ENCODE measurements at places on chromosomes 13 and 19.
A peak's percentile ranks its signal among the peaks of the same experiment; 100 is the strongest.

- no peak for DNase-seq
These were observed 23.4 kb downstream of the PIAS4 start for GRCh38 chr19:4030981-4031380.

GRCh38 chr19:7159105-7159933, 89.8 kb downstream of the ZNF557 start:
- no peak for DNase-seq

DNA sequence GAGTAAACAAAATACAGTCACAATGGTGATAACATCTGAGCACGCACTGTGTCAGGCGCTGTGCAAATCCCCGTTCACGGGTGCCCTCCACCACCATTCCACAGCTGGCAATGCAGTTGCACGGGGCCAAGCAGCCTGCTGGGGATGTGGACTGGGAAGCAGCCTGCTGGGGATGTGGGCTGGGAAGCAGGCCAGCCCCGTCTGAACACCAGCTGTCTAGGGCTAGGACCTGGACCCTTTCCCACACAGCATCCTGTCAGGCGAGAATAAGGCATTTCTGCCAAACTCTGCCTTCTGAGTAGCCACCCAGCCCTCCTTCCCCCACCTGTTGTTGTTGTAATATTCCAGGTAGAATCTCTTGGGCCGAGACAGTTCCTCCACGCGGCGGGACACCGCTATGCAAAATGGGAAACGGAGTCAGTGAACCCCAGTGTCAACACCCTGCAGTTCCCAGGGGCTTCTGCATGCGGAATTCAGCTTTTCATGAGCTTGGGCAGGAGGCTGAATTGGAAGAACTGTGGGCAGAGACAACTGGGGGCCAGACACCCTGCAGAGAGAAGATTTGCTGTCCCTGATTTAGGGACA, 27.8 kb upstream of the MIER2 start:
- DNase-seq: no peak

GRCh38 chr13:41457589-41458186, 338 bp downstream of the RGCC start:
- DNase-seq: peak; percentile 41

DNA sequence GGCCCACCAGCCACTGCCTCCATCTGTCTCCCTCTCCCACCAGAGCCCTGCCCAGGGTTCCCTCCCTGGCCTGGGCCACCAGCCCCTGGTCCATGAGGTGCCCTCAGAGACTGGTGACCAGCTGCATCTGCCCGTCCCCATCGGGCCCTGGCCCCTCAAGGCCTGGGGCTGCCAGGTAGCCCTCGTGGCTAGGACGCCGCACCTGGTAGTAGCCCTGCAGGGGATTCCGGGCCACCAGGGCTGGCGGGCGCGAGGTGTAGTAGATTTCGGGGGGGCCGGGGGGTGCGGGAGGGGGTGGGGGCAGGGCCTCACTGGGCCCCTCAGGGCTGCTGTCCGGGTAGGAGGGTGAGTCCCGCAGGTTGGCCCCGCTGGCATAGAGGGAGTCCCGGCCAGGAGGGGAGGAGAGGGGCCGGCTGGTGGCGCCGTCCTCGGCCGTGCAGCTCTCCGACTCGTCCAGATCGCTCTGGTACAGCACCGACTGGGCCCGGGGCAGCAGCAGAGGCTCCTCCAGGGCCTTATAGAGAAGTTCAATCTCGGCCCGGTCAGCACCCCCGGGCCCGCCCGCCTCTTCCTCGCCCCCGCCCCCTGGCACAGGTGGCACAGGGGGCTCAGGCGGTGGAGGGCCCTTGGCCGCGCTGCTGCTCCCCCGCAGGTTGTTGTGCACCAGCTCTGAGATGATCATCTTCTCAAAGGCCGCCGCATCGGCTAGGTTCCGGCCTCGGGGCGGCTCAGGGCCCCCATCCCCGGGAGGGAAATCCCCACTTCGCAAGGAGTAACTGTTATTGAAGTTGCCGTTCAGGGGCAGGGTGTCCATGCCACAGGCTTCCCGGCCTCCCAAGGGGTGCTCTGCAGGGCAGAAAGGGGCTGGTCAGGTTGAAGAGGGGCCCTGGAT, 14.6 kb upstream of the ASF1B start:
- no peak for DNase-seq

DNA sequence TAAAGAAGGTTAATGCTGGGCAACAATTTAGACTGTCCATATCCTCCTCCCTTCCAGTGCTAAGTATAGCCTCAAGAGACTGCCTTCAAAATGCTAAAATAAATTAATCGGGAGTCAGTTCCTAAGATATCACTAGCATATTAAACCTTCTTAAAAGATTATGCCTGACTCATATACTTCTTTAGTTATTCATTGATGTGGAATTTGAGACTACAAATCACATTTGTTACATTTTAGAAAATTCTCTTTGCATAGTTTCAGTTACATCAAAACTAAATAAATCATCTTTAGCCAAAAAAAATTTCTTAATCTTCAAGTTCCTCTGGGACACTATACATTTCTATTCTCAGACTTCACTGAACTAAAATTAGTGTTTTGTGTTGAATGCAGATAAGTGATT, 769.1 kb downstream of the PCDH9 start:
- DNase-seq: no peak

GRCh38 chr19:33311326-33311682, 9.0 kb upstream of the CEBPA start:
- DNase-seq: no peak

DNA sequence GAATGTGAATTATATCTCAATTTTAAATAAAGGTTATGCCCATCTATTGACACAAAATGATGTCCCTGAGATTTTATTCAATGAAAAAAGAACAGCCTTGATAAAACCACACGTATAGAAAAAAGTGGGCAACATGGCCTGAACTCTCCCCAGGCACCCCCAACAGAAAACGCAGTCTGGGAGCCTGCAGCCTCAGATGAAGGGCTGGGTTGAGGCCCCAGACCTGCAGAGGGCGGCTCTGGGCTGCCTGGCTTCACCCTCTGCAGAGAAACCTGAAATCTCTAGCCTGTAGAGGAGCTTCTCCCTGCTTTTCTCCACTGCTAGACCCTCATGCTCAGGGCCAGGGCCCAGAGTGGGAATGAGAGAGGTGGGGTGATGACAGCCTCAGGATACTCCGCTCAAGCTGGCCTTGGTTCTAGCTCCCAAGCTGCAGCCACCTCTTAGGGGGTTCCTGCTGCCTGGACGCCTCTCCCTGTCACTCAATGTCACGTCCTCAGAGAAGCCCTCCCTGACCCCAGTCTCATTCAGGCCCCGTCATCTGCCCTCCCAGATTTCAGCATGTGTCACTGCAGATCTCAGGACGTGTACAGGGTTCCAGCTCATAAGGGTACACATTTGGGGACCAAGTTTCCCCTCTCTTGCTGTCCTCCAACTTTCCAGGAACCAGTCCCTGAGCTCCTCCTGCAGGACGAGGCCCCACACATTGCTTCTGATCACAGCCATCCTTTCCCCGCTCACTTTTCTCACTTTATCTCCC, 1.8 kb downstream of the MBD3 start:
- peak; percentile 44 for DNase-seq

- DNase-seq: no peak
These were observed 136.5 kb downstream of the RNF17 start for GRCh38 chr13:24900507-24900906.

- DNase-seq: no peak
These were observed 9.8 kb downstream of the PROZ start for GRCh38 chr13:113168211-113168610.

- DNase-seq: no peak
These were observed 280.3 kb downstream of the DCT start for GRCh38 chr13:94199135-94199534.

GRCh38 chr13:21429211-21429610, 29.9 kb downstream of the ZDHHC20 start:
- DNase-seq: no peak

DNA sequence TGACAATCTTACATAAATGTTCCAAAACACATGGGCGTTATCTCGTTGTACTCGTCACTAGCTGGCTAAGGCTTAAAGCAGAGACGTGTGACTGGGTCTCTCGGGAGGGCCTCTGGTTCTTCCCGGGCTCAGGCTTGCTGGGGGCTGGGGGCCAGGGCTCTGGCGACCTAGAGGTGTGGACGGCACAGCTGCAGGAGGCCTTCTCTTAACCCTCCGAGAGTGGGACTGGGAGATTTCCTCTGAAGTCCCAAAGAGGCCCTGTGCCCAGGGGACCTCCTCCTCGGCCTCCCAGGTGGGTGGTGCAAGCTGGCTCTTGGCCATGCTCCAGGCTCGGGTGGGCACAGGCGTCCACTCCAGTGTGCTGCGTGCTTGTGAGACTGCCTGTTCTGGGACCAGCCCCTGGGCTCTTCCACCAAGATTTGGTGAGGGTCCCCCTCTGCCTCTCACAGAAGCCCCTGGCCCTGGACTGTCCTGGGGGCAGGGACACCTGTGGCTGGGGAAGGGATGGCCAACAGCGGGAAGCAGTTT, 2.2 kb downstream of the CAPS start:
- no peak for DNase-seq

- no peak for DNase-seq
These were observed 15.2 kb downstream of the COL4A2 start for GRCh38 chr13:110322126-110322827.

GRCh38 chr13:94119360-94119936, 360.0 kb downstream of the DCT start:
- no peak for DNase-seq

- DNase-seq: no peak
These were observed 40.8 kb upstream of the RFXAP start for GRCh38 chr13:36778083-36778671.

DNA sequence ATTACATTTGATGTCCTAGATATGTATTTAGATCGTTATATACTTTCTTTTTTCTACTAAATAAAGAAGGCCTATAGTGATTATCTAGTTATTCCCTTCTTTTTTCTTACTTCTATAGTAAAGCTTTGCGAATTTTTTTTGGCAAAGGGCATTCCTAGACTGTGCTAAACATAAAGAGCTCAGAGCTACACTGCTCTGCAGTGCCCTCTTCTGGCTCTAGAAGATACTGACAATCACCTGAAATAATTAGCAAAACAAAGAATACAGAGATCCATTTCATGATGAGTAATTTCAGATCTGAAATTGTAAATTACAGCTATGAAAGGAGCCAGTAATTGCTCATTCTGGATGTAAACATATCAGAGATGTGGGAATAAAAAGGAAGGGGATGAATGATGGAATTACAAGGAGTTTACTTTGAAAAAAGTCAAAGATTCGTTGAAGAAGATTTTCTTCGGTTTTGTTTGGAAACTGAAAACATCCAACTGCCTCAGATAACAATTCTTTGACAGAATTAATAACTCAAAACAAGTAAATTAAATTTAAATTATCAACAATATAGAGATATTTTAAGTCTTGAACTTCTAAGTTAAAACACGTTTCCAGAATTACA, 288.5 kb downstream of the NALCN start:
- peak; percentile 12 for DNase-seq

GRCh38 chr19:34179066-34179465, 6.8 kb downstream of the LSM14A start:
- no peak for DNase-seq

DNA sequence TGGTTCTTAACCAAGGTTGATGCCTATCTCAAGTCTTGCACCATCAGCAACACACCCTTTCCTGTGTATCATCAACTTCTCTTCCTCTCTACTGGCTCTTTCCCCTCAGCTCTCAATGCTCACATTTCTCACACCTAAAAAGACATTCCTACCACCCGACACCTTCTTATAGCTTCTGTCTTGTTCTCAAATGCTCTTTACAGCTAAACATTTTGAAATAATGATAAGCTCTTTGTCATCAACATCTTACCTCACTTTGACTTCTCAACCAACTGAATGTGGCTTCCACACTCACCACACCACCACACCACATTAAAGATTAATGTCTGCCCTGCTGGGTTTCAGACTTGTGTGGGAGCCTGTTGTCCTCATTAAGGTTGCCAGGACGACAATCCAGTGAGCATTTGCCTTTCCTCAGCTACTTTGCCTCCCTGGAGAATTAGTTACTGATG, 67.8 kb downstream of the RXFP2 start:
- peak; percentile 25 for DNase-seq

GRCh38 chr19:51431124-51431523, 13.7 kb upstream of the SIGLEC10 start:
- no peak for DNase-seq

GRCh38 chr13:50512474-50513299, 330.8 kb downstream of the DLEU7 start:
- DNase-seq: peak; percentile 40

GRCh38 chr13:50334944-50335343, 319.7 kb downstream of the KCNRG start:
- DNase-seq: no peak

GRCh38 chr19:43780706-43781525, at the start of gene KCNN4:
KCNN4 (minus strand) TSS chr19:43780973; CDS start chr19:43780861, 112 bp downstream.
- DNase-seq: peak; percentile 80

DNA sequence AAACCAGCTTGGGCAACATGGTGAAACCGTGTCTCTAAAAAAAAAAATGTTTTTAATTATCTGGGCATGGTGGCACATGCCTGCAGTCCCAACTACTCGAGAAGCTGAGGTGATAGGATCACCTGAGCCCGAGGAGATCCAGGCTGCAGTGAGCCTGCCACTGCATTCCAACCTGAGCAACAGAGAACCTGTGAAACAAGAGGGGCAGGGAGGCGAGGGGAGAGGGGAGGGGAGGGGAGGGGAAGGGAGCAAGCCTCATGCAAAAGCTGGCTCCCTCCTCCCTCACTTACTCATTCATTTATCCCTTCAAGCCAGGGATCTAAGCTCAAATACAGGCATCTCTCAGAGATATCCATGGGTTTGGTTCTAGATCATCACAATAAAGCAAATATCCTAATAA, 8.9 kb downstream of the ATP7B start:
- DNase-seq: no peak

- DNase-seq: no peak
These were observed 30.7 kb upstream of the RFXAP start for GRCh38 chr13:36788276-36788675.

DNA sequence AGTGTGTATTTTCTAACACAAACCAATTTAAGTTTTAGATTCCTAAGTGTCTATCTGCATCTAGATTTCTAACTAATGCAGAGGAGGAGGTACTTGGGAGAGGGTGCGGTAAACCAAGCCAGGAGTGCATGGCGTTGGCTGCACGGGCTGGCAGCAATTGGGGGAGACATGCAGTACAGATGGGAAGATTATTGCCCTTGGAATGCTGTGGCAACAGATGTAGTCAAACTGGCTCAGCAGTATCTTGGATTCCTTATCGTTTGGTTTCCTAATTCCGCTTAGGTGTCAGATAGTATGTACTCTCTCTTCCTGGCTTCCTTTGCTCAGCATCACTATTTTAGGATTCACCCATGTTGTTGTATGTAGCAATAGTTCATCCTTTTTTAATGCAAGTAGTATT, 29.4 kb upstream of the STK24 start:
- no peak for DNase-seq

Data from stimulated activated CD4-positive, alpha-beta T cell treated with anti-CD3 and anti-CD28 coated beads, Interleukin-4, amount 100 ng/mL, for 24 hours (primary cell).